ENCODE measurements at places on chromosomes 12 and 14.

GRCh38 chr14:34872822-34873588 lies 2.2 kb downstream of the BAZ1A start:
- no peak for DNase-seq

GRCh38 chr14:106662936-106663550 lies 1136.7 kb downstream of the TMEM121 start:
- no peak for DNase-seq

GRCh38 chr12:23211384-23212320 lies 586.7 kb downstream of the ETNK1 start:
- no peak for DNase-seq

DNA sequence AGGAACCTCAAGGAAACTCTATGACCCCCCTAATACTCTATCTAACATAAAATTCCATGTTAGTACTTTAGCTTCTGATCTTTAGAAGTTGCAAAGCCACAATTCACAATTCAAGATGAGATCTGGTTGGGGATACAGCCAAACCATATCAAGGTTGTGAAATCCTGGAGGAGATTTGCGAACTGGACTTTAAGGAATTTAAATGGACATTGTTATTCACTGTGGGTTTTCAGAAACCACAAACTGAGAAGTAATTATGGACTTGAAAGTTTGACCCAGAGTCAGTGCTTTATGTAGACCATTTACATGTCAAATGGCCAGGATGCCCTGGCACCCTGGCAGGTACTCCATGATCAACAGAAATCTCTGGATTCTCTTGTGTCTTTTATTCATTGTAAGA lies 14.2 kb upstream of the CDKL1 start:
- DNase-seq, result no peak

DNA sequence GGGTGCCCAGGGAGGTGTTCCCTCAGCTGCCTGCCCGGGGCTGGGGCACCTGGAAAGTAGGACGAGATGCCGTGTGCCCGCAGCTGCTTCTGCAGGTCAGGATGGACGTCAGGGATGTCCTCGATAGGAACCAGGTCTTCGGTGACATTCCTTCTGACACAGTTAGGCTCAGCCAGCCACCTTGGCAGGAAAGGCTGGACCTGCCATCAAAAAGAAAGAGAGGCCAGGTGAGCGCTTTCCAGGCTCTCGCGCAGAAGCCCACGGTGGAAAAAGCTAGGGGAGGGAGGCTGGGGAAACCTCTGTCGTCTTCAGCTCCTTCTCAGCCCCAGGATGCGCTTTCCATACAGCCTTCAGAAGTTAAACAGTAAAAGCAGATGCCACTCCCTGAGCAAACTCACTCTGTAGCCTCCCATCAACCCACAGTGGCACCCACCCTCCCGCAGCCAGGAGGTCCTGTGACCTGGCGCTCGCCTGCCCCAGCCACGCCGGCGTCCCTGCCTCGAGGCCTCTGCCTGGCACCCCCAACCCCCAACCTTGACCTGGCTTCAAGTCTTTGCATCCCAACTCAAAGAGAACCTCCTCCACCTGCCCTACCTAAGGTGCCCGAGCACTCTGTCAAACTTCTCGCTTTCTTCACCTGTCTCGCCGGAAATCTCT lies 1.3 kb downstream of the DDX51 start:
- DNase-seq, result no peak

- DNase-seq, result no peak
These were observed 53.4 kb downstream of the OSBPL8 start for GRCh38 chr12:76506149-76506548.
